Chondrocyte (in vitro differentiated cells): ENCODE measurements at places on chromosomes 12 and 14. TPM values are rescaled to one million over a fixed set of nuclear protein-coding genes. Genes with fewer than 3 reads are reported as not detected.

- no peak overlapping the region for H3K4me3 ChIP-seq
- no peak overlapping the region for H3K27ac ChIP-seq
- DNase-seq, result no peak
- H3K27me3 ChIP-seq, result peaks cover 3% of the 10 kb centered on the region
Observed at GRCh38 chr14:36430169-36430568, 89.9 kb downstream of the NKX2-1 start.

DNA sequence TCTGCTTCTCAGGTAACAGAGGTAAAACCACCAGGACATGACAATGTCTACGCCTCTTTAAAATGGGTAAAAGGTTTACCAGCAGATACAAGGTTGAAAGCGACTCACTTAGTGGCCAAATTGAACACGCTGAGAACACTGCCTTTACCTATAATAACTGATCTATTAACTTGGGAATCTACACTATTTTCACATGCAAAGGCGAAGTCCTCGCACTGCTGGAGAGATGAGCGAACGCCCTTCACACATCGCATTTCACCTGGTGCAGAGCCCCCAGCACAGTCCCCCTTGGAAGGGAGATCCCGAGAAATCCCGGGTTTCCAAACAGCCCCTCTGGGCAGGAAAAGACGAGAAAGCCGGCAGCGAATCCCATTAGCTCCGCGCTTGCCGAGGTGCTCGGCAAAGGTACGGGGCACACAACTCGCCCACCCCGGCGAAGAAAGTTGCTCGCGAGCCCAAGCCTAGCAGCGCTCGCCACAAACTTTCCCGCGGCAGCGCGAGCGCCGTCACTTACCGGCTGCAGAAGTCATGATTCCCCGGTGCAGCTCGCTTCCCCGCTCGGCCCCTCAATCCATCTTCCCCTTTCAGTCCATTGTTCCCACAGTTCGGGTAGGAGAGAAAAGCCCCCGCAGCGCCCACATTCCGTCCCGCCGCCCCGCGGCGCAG lies 423 bp downstream of the FGD6 start:
- no peak for DNase-seq
- peak overlapping the region; percentile 94 for H3K4me3 ChIP-seq
- H3K4me1 ChIP-seq, result peaks cover 70% of the 10 kb centered on the region
- H3K27me3 ChIP-seq, result no peaks in the 10 kb centered on the region
- H3K27ac ChIP-seq, result peak overlapping the region; percentile 90
- H3K36me3 ChIP-seq, result no peaks in the 10 kb centered on the region

GRCh38 chr14:29148221-29148620 lies 381.6 kb downstream of the FOXG1 start:
- H3K4me1 ChIP-seq, result no peaks in the 10 kb centered on the region
- H3K27me3 ChIP-seq, result no peaks in the 10 kb centered on the region
- H3K36me3 ChIP-seq, result no peaks in the 10 kb centered on the region
- H3K4me3 ChIP-seq, result no peak overlapping the region
- no peak overlapping the region for H3K27ac ChIP-seq
- DNase-seq, result no peak

The CRY1 gene
- total RNA-seq, result 16.8 to 21.2 TPM (median 20.8 TPM) in 3 replicates

- no peaks in the 10 kb centered on the region for H3K36me3 ChIP-seq
- H3K27me3 ChIP-seq, result no peaks in the 10 kb centered on the region
- H3K4me3 ChIP-seq, result no peak overlapping the region
- H3K27ac ChIP-seq, result no peak overlapping the region
Observed at GRCh38 chr12:93793983-93794382, 116.8 kb downstream of the CRADD start.

DNA sequence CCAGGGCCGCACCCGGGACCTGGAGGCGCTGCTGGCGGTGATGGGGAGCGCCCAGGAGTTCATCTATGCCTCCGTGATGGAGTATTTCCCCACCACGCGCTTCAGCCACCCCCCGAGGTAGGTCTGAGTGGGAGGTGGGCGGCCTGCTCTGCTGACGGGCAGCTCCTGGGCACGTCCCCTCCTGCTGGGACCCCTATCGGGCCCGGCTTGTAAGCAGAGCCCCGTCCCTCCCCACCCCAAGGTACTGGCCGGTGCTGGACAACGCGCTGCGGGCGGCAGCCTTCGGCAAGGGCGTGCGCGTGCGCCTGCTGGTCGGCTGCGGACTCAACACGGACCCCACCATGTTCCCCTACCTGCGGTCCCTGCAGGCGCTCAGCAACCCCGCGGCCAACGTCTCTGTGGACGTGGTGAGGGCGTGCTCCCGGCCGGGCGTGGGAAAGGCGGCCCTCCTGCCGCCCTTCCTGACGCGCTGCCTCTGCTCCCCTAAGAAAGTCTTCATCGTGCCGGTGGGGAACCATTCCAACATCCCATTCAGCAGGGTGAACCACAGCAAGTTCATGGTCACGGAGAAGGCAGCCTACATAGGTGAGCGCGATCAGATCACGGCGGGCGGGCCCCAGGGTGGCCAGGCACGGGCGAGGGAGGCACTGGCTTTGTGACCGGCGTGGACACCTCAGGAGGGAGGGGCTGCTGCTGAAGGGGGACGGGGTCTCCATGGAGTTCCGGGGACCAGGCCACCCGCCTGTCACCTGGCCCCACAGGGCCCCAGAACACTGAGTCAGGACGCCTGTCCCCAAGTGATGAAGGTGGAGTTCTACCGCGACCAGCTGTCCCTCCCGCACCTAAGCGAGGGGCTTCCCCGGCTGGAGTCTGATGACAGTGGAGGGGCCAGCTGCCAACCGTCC lies 7.3 kb downstream of the PLD4 start:
- no peaks in the 10 kb centered on the region for H3K36me3 ChIP-seq
- no peaks in the 10 kb centered on the region for H3K27me3 ChIP-seq
- H3K4me3 ChIP-seq, result no peak overlapping the region
- H3K4me1 ChIP-seq, result peaks cover 4% of the 10 kb centered on the region
- DNase-seq, result peak; percentile 94

The KRT2 gene
- total RNA-seq, result not detected in 3 replicates

The TAS2R30 gene
- total RNA-seq, result 1.1 to 2.8 TPM (median 1.2 TPM) in 3 replicates

DNA sequence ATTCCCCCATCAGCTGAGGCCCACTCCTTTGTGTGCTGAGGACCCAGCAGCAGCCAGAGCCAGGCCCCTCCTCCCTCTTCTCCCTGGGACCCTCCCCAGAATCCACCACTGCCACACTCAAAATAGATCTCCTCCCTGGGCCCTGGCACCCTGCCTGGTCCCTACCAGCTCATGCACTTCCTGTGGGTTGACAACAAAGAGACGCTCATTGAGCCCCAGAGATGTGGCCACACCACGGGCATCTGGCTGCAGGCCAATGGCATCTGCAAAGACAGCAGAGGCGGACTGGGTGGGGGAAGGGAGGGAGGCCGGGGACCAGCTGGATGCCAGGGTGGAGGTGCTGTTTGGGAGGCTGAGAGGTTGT lies 16.0 kb upstream of the ENDOU start:
- no peak overlapping the region for H3K27ac ChIP-seq
- H3K4me3 ChIP-seq, result no peak overlapping the region
- DNase-seq, result no peak
- peaks cover 25% of the 10 kb centered on the region for H3K4me1 ChIP-seq
- no peaks in the 10 kb centered on the region for H3K36me3 ChIP-seq

The AVPR1A gene
- total RNA-seq, result 0.15 to 0.45 TPM (median 0.41 TPM) in 3 replicates

GRCh38 chr12:5276327-5276880 lies 155.5 kb upstream of the NTF3 start:
- no peaks in the 10 kb centered on the region for H3K27me3 ChIP-seq
- H3K4me1 ChIP-seq, result no peaks in the 10 kb centered on the region
- DNase-seq, result no peak
- H3K4me3 ChIP-seq, result no peak overlapping the region
- H3K27ac ChIP-seq, result no peak overlapping the region

DNA sequence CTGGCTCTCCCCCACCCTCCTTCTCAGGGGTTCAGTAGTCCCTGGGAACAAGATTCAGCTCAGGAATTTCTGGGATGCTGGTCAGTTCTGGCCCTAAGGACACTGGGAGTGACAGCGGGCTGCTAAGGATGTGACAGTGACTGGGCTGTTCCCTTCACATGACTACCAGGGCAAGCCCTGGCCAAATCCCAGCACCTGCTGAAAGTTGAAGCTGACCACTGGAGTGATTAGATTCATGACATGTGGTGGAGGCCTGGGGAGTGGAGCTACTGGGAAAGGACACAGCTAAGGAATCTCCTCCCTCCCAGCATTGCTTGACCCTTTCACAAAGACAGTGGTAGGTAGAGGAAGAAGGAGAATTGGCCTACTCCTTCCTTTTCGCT lies 204.9 kb downstream of the DAD1 start:
- no peak for DNase-seq
- H3K36me3 ChIP-seq, result no peaks in the 10 kb centered on the region

The RAN gene
- total RNA-seq, result 509 to 544 TPM (median 519 TPM) in 3 replicates

The CBLN3 gene
- 5.2 to 6.1 TPM (median 5.5 TPM) in 3 replicates for total RNA-seq

The SERPINA9 gene
- total RNA-seq, result not detected in 3 replicates

DNA sequence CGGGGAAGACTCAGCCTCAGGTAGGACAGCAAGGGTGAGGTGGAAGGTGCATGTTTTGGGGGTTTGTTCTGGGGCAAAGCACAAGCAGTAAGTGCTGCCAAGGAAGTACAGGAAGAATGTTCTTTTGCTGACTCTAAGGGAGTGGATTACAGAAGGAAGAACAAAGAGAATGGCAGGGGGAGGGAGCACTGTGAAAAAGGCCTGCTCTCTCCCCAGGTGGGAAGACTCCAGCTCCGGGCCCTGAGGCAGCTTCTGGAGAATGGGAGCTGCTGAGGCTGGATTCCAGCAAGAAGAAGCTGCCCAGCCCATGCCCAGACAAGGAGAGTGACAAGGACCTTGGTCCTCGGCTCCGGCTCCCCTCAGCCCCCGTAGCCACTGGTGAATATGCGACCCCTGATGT lies 7.0 kb upstream of the PFDN5 start:
- H3K27me3 ChIP-seq, result no peaks in the 10 kb centered on the region
- H3K4me3 ChIP-seq, result no peak overlapping the region
- H3K27ac ChIP-seq, result no peak overlapping the region
- no peak for DNase-seq

GRCh38 chr12:124872068-124872719 lies 8.5 kb upstream of the SCARB1 start:
- no peak overlapping the region for H3K4me3 ChIP-seq
- no peak for DNase-seq
- no peaks in the 10 kb centered on the region for H3K36me3 ChIP-seq
- no peaks in the 10 kb centered on the region for H3K27me3 ChIP-seq

The MGP gene
- total RNA-seq, result 158 to 215 TPM (median 213 TPM) in 3 replicates

The OVCH1 gene
- total RNA-seq, result 0.20 to 0.89 TPM (median 0.72 TPM) in 3 replicates

- H3K36me3 ChIP-seq, result no peaks in the 10 kb centered on the region
- peaks cover 37% of the 10 kb centered on the region for H3K4me1 ChIP-seq
- H3K27me3 ChIP-seq, result no peaks in the 10 kb centered on the region
- DNase-seq, result no peak
- H3K27ac ChIP-seq, result peak overlapping the region; percentile 87
Observed at GRCh38 chr14:89444516-89445125, 27.6 kb upstream of the FOXN3 start.

DNA sequence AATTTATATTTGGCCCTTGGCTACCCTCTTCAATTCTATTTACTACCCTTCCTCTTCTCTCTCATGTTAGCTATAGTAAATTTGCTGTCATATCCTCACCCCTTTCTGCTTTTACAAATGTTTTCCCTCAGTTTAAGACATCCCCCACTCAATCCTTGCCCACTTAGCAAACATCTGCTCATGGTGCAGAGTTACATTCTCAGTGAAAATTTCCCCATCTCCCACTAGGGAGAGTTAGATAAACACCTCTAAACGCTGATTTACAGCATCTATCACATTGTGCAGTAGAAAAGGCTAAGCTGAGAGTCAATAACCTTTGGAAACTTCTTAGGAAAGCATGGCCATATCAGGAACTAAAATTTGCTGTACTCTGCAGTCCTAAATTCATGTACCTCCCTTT lies 69.0 kb downstream of the DENND5B start:
- no peak overlapping the region for H3K4me3 ChIP-seq
- H3K27me3 ChIP-seq, result no peaks in the 10 kb centered on the region
- peak overlapping the region; percentile 10 for H3K27ac ChIP-seq
- DNase-seq, result no peak

DNA sequence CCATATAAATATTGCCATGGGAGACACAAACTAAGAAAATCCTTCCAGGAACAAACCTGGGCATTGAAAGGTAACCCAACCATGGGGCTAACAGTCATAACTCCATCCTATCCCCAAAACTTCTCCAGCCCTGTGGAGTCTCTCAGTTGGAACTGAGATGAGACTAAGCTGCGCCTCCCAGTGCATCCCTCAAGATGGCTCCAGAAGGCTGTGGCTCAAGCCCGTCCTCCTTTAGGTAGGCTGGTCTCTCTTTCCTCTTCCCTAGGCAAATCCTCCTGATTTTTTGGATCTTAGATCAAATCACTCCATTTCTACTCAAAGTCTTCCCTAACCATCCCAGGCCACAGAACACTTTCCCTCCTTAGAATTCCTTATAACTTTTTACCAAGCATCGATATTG lies 364.3 kb upstream of the CCDC196 start:
- H3K4me1 ChIP-seq, result peaks cover 5% of the 10 kb centered on the region
- DNase-seq, result no peak
- H3K36me3 ChIP-seq, result no peaks in the 10 kb centered on the region
- H3K4me3 ChIP-seq, result no peak overlapping the region

GRCh38 chr12:93319523-93320050 lies 58.1 kb upstream of the NUDT4 start:
- no peaks in the 10 kb centered on the region for H3K27me3 ChIP-seq
- peak overlapping the region; percentile 80 for H3K27ac ChIP-seq
- peaks cover 23% of the 10 kb centered on the region for H3K4me1 ChIP-seq
- DNase-seq, result no peak
- H3K4me3 ChIP-seq, result no peak overlapping the region
- no peaks in the 10 kb centered on the region for H3K36me3 ChIP-seq

DNA sequence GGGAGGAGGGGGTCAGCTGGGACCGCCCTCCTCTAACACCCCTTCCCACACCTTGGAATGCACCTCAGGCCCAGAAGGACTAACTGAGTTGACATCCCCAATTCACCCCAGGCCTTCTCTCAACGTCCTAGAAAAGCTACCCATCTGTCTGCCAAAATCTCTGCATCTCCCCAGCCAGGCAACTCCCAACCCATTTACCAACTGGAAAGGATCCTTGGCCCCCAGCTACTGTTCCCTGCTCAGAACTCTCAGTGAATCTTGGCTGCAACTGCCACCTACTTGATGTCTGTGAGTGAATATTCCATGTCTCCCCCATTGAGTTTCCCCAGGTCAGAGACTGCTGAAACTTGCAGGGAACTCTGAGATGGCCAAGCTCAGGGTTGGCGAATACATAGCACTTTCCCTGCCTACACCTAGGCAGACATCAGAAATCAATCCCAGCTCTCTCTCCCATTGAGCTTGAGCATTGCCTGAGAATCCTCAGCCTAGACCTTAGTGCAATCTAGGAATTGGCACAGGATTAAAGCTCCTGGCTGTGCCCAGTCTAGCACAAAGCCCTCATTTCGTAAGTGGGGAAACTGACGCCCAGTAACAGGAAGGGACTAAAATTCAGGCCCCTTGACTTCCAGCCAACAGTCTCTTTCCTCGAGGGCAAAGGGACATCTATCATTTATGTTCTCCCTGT lies 71.9 kb upstream of the NCOR2 start:
- peak overlapping the region; percentile 3 for H3K27ac ChIP-seq
- no peak overlapping the region for H3K4me3 ChIP-seq
- no peaks in the 10 kb centered on the region for H3K27me3 ChIP-seq

DNA sequence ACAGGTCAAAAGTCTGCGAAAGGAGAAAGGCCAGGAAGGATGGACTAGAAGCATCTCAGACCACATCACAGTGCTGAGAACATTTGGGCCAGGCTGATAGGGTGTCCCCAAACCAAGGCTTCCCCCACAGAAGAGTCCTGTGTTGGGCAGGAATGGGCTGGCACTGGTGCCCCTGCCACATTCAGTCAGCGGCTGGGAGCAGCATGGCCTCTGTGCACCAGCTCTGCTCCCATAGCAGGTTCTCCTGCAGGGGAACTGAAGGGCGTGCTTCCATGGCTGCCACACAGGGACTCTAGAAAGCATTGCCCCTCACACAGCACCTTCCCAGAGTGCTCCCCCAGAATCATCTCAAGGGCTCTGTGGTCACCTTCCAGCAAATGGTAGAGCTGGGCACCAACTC lies 17.5 kb downstream of the EVL start:
- no peak overlapping the region for H3K27ac ChIP-seq
- DNase-seq, result no peak
